ENCODE measurements at places on chromosomes 5 and 9.

- no peak for DNase-seq
Observed at GRCh38 chr9:111056538-111056937, 18.3 kb upstream of the LPAR1 start.

DNA sequence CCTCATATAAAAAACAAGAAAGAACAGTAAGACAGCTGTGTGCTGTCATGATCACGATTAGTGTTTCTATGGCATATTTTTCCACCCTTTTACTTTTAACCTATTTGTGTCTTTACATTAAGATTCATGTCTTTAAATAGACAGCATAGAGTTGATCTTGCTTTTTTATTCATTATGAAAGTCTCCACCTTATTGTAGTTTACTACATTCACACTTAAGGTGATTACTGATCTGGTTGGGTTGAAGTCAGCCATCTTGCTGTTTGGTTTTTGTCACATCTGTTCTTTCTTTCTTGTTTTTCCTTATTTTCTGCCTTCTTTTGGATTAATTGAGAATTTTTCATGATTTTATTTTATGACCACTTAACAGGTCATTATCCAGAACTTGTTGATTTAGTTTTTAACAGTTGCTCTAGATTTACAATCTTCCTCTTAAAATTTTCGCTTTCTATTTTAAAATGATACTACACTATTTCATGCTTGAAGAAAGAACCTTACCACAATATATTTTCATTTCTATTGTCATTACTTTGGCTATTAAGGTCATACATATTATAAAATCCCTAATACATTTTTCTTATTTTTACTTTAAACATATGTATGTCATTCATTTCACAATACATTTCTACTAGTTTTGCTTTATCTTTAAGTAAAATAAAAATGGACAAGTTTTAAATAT lies 292.5 kb downstream of the SH3GL2 start:
- no peak for DNase-seq

DNA sequence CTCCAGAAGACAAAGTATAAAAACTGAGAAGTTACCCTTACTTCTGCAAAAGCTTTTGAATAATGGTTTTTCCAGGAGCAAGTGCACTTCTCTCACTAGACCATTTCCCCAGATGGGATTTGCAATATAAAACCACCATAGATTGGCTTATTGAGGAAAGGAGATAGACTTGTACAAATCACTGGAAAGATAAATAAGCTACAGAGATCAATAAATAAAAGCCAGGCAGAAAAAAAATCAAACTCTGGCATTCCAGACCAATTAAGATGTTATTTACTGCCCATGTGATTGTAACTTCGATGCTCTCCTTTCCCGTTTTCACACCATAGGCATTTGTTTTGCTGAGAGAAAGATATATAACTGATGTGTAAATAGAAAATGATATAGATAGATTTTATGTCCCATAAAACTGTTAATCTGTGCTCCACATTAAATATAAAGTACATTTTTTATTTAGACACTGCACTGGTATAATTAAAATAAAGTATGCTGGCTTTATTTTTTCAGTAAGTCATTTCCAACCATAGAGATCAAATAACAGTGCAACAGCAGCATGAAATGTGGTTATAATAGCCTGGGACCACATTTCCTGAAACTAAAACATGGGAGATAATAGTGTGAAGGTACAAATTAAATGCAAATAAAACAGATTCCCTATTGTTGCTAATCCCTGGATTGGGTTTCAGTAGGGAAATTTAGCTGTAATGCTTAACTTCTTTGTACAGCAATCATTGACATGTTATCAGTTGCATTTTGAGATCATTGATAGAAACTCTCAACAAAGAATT lies 177.7 kb downstream of the NR2F1-AS1 start:
- DNase-seq, result no peak

GRCh38 chr5:40485021-40485998 lies 194.4 kb upstream of the PTGER4 start:
- no peak for DNase-seq

DNA sequence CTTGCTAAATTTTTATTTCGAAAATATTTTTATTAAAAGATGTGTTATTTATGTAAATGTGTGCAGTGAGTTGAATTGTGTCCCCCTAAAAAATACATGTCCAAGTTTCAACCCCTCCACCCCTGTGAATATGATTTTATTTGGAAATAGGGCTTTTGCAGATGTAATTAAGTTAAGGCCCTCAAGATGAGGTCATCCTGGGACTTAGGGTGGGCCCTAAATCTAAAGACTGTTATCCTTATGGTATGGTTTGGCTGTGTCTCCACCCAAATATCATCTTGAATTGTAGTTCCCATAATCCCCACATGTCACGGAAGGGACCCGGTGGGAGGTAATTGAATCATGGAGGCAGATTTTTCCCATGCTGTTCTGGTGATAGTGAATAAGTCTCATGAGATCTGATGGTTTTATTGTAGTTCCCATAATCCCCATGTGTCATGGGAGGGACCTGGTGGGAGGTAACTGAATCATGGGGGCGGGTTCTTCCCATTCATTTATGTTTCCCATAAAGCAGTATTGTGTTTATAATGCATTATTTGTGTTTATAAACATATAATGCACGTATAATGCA lies 1.5 kb upstream of the TMED7 start:
- DNase-seq, result no peak

DNA sequence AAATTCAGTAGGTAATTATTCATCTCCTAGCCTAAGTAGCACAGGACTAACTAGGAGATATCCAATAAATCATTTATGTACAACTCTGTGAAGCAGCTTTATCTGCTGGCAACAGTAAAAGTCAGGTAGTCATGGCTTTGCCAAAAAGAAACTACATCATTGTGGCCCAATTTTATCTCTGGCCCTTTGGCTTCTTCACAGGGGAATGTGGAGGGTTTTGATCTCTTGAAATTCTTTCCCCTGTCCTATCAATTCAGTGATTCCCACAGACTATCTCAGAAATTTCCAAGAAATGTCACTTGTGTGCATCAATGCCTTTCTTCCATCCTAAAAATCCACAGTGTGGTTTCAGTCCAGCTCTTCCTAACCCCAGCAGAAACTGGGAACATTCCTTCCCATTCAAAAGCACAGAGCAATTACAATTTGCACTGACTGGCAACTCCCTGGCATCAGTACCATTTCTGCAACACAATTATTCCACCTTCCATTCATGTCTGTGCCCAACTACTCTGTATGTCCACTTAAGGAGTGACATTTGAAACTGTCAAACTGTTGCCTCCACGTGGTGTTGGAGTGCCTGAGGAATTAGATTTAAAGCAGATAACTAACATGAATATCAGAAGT lies 6.6 kb downstream of the CDC14B start:
- DNase-seq, result no peak

DNA sequence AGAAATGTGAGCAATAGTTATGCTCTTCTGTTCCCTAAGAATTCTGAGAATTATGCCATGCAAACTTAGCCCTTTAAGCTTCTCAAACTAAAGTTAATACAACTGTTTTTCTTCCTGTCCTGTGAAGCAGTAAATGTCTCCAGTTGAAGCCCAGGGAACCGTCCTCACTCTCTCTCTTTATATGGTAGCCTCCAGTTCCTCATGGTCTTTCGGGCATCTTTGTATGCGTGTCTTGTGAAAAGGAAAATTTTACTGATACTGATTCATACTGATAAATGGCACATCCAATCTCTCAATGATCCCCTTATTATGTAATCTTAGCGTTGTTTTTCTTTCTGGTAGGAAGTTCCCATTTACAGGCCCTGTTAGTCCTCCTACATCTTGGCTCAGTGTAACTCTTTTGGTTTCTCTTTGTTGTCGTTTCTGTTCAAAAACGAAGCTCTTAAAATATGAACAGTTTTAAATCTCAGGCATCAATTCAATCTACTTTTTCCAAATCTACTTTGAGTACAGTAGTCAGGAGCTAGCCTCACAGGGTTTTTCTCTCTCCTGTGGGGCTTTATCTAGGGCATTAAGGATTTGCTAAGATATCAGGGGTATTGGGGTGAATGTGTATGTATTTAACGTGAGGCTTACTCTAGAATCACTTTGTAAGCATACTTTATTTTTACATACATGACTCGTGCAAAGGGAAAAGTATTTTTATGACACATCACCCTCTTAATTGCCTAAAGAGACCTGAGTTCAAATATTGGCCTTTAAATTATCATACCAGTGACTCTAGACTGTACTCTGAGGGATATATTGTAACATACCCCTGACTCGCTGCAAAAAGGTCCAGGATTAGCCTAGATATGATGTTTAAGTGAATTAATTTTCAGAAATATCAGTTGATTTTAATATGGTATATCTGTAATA lies 258.0 kb downstream of the NR3C1 start:
- DNase-seq, result no peak

DNA sequence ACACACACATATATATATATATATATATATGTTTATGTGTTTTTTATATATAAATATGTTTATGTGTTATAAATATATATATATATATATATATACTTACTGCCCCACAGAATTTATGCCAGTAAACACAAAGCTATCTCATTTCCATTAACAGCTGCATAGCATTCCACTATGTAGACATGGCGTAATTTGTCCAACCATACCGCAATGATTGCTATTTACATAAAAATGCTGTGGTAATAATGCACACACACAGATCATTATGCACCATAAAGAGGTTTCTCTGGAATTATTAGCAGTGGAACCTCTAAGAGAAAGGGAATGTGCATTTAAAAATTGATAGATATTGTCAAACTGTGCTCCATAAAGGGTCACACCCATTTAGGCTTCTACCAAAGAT lies 150.1 kb downstream of the CEP120 start:
- DNase-seq, result no peak

- peak; percentile 24 for DNase-seq
Observed at GRCh38 chr9:127972236-127972871, 8.4 kb downstream of the EEIG1 start.

DNA sequence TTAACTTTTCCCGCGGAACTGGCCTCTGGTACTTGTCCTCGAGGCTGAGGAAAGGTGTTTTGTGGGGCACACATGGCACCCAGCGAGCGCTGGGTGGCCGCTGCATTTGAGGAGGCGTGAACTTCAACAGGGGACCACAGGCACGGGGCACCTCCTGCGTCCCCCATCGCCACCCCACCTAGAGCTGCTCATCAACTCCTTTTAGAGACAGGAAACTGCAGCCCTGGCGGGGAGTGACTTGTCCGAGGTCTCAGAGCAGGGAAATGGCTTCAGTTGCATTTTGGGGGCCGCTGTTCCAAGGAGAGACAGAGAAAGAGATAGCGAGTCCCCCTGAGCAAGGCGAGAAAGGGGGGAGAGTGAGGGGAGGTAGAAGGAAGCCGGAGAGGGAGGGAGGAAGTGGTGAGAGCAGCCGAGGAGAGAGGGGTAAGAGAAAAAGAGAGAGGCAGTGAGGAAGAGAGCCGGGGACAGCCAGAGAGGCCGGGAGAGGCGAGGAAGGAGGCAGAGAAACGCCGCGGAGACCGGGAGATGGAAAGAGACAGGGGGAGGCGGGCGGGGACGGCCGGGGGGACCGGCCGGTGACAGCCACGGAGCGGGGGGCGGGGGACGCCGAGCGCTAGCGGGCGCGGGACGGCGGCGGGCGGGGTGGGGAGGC lies 12.5 kb upstream of the LHX2 start:
- DNase-seq, result no peak

- DNase-seq, result no peak
Observed at GRCh38 chr5:81249240-81249639, 16.1 kb downstream of the CKMT2 start.

DNA sequence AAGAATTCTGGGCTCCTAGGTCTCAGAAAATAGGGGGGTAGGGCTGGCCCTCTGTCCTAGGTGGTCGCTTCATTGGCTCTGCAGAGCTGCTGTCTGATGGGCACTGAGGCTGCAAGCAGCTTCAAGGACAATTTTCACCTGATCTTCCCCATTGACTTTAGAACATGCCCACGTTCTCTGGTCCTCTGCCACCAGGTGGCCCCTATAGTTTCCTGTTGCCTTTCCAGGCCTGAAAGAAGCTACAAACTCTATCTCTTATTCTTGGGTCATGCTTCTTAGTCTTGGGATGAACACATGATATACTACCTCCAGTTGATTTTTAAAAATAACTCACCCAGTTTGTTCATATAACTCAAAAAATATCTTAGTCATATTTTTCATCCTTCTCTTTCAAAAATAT lies 26.3 kb downstream of the SPZ1 start:
- DNase-seq, result no peak

GRCh38 chr5:169652057-169652456 lies 15.0 kb downstream of the DOCK2 start:
- DNase-seq, result no peak

DNA sequence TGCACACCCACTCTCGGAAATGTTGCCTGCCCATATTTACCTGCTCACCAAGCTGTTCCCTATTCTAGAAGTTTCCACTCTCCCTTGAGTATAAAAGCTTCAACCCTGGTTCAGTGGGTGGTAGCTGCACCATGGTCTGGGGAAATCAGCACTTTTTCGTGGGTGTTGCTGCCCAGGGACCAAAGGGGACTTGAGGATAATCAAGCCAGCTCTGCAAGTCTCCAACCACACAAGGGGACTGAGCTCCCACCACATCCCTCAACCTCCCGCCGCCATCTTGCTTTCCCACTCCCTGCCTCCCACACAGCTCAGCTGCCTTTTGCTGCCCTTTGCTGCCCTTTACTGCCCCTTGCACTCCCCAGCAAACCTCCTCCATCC lies 210.0 kb downstream of the AUH start:
- DNase-seq, result no peak

DNA sequence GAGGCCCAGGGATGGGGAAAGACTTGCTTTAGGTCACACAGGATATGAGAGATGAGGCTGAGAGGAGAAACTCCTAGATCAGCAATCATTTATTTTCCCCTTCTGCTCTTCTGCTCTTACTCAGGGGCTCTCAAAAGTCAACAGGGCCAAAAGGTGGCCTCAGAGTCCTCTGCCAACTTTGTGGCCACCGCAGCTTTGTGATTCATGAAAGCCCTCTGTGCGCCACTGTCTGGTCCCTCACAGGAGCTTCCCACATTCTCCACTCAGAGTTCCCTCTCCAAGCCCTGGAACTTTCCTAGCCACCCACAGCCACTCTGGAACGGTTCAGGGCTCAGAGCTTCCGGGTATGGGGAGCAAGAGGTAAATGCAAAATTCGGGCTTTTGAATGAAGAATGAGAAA lies 82.4 kb downstream of the COL27A1 start:
- DNase-seq, result no peak

DNA sequence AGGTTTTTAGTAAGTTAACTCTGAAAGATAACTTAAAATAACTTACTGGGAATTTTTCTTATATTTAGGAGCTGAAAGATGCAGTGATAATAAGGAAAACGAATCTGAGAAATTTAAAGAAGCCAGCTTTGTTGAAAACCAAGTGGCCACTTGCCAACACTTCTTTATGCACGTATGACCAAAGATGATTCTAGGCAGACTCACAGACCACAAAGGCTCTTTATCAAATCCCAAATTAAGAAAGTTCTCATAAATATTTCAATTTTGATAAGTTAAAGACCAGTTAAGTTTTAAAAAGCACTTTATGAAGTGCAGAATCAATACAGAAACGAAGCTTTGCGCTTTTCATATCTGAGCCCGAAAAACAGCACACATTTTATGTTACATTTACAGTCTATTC lies 1.5 kb downstream of the AFF4 start:
- no peak for DNase-seq

- peak; percentile 93 for DNase-seq
Observed at GRCh38 chr9:107750741-107751566, 261.4 kb upstream of the KLF4 start.

- DNase-seq, result no peak
Observed at GRCh38 chr5:116225281-116225922, 140.6 kb downstream of the COMMD10 start.

- no peak for DNase-seq
Observed at GRCh38 chr5:141686648-141687416, 4.8 kb upstream of the ARAP3 start.

Measured in right hindlimb (tissue), 1 donor.